ENCODE measurements at places on chromosomes 16 and 17.

DNA sequence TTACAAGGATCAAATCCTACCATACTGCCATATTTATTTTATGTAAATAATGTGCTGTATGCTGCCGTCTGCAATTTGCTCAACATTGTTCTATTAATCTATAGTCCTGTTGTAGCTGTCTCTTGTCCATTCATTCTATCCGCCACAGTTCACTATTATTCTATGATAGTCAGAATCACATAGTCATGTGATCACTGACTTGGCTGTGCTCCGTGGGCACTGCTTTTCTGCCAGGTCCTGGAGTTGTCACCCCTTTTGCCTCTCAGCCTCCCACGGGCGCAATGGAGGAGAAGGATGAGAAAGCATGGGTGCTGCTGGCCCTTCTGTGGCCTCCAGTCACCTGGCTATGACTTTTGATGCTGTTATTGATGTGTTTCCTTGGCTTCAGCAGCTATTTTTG lies 37.3 kb upstream of the ANKFY1 start:
- DNase-seq, result no peak

- DNase-seq, result peak; percentile 35
These were observed 140.8 kb upstream of the CHMP6 start for GRCh38 chr17:80850817-80851216.

GRCh38 chr16:55888546-55888945 lies 13.4 kb upstream of the CES5A start:
- no peak for DNase-seq

DNA sequence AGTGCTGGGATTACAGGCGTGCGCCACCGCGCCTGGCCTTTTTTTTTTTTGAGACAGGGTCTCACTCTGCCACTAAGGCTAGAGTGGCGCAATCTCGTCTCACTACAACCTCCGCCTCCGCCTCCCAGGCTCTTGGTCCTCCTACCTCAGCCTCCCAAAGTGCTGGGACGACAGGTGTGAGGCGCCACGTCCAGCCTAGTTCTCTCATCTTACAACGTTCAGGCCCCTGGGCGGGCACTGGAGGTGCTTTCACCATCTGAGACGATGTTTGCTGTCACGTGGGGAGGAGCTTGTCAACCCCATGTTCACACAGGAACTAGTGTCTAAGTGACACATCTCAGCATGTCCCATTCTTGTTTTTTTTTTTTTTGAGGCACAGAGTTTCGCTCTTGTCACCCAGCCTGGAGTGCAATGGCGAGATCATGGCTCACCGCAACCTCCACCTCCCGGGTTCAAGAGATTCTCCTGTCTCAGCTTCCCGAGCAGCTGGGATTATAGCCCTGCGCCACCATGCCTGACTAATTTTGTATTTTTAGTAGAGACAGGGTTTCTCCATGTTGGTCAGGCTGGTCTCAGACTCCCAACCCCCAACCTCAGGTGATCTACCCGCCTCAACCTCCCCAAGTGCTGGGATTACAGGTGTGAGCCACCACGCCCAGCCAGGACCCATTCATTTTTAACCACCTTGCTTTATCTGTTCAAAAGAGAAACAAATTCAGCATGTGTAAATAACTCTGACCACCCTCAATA lies 5.2 kb upstream of the FANCA start:
- DNase-seq, result no peak

- no peak for DNase-seq
These were observed 41.7 kb downstream of the LYRM1 start for GRCh38 chr16:20942256-20942655.

GRCh38 chr17:39238311-39238972 lies 12.7 kb upstream of the STAC2 start:
- DNase-seq, result no peak

GRCh38 chr17:49255125-49255524 lies 24.5 kb upstream of the PHOSPHO1 start:
- no peak for DNase-seq

DNA sequence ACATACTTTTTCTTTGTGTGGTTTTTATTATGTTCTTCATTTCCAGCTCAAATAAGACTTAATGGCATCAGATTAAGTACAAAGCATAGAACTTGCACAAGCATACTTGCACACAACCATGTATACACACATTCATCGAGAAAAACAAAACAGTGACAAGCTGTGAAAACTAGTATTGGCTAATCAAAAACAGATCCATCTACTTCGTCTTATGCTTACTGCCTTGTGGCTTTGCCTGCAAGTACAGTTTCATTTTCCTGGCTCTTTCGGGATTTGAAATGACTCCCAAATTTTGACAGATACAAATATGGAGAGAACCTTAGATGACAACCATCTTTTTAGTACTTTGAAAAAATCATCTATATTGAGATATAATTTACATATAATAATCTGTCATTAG lies 338.3 kb downstream of the BCAS3 start:
- no peak for DNase-seq

GRCh38 chr16:49858200-49859124 lies 2.5 kb upstream of the ZNF423 start:
- DNase-seq, result no peak

DNA sequence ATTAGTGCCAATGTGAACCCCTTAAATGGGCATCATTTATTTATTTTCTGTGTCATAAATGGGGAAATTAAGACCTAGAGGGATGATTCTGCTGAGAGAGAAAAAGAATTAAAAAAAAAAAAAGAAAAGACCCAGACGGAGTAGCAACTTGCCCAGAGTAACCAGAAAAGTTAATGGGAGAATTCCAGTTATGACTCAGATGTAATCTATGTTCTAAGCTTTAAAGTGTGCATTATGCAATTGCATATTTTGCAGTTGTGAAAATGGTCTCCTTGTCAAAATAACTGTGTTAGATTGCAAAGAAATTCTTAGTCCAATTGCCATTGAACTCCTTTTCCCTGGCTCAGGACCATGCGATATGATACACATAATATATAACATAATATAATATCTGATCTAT lies 38.6 kb upstream of the TBX2 start:
- peak; percentile 76 for DNase-seq

GRCh38 chr17:29761040-29761761 lies 138.5 kb upstream of the CORO6 start:
- DNase-seq, result peak; percentile 90

- DNase-seq, result no peak
These were observed 639.3 kb downstream of the TOX3 start for GRCh38 chr16:51907680-51908079.

DNA sequence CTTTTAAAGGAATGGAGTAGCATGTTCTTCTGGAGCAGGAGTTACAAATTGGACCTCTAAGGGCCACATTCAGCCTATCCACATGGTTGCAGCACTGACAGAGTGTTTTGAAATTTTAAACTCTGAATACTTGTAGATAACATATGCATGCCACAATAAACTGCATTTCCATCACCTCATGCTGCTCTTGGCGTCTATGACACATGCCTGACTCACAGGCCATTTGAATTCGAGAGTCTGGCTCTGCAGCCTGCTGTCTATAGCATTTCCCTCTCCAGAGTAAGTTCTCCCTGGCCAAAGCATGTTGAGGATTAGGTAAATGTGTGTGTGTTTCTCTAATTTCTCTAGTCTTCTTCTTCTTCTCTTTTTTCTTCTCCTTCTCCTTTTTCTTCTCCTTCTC lies 28.7 kb upstream of the MYOCD start:
- DNase-seq, result peak; percentile 96

GRCh38 chr17:42893359-42893758 lies 7.2 kb upstream of the G6PC1 start:
- no peak for DNase-seq

DNA sequence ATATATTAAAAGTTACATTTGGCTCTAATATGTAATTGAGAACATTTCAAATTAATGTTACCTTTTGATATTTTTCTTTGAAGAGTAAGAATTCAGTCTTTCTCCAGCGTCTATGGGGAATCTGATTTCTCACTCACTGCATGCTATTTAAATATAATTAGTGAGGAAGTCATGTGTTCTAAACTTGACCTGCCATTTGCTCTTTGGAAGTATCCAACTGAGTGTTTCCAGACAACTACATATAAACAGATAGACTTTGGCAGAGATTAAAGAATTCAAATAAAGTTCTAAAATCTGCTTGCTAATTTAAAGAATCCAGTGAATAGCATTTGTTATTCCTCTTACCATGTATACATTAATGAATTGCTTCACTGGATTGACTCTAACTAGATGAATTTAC lies 23.5 kb downstream of the OMG start:
- no peak for DNase-seq

- no peak for DNase-seq
These were observed 9.0 kb downstream of the CDH5 start for GRCh38 chr16:66375451-66375850.

GRCh38 chr16:68737730-68738629 lies 888 bp downstream of the CDH1 start:
- no peak for DNase-seq
